ENCODE measurements at places on chromosomes 3 and 15. TPM values are rescaled to one million over a fixed set of nuclear protein-coding genes. Genes with fewer than 3 reads are reported as not detected.

ZMYND10 gene
- 0.25 TPM for total RNA-seq

TFDP2 gene
- 14.7 TPM for total RNA-seq

DPPA2 gene
- not detected for total RNA-seq

APOD gene
- 12.9 TPM for total RNA-seq

CAMP gene
- not detected for total RNA-seq

CLDN18 gene
- total RNA-seq = not detected

GP9 gene
- not detected for total RNA-seq

SYNPR gene
- total RNA-seq = not detected

P2RY13 gene
- not detected for total RNA-seq

BTBD1 gene
- total RNA-seq = 94.2 TPM

NDN gene
- 20.3 TPM for total RNA-seq

SPTSSB gene
- total RNA-seq = not detected

IGDCC3 gene
- 0.13 TPM for total RNA-seq

VGLL3 gene
- total RNA-seq = not detected

CCDC33 gene
- total RNA-seq = not detected
